ENCODE measurements at places on chromosomes 2 and 18. TPM values are rescaled to one million over a fixed set of nuclear protein-coding genes. Genes with fewer than 3 reads are reported as not detected.

FAM117B gene
- 2.7 TPM for total RNA-seq

MROH2A gene
- not detected for total RNA-seq

RPS27A gene
- total RNA-seq, result 3,193 TPM

NYAP2 gene
- total RNA-seq, result not detected

PRPF40A gene
- 162 TPM for total RNA-seq

CCBE1 gene
- total RNA-seq, result 9.2 TPM

SERPINB11 gene
- not detected for total RNA-seq

DPYSL5 gene
- total RNA-seq, result not detected

CD207 gene
- total RNA-seq, result not detected

CD8A gene
- 0.08 TPM for total RNA-seq

CDH19 gene
- not detected for total RNA-seq

KCNE4 gene
- not detected for total RNA-seq

Data from hair follicular keratinocyte (primary cell).